ENCODE measurements at places on chromosomes 5 and 9. TPM values are rescaled to one million over a fixed set of nuclear protein-coding genes. Genes with fewer than 3 reads are reported as not detected.

Gene DIMT1
- total RNA-seq: 24.3 TPM

Gene BARHL1
- not detected for total RNA-seq

Gene HAPLN1
- not detected for total RNA-seq

Gene IL33
- total RNA-seq: not detected

Gene ADAM19
- 106 TPM for total RNA-seq

Gene KLHL9
- total RNA-seq: 20.4 TPM

Gene RNF183
- total RNA-seq: not detected

Gene PLAC8L1
- total RNA-seq: not detected

Gene DMXL1
- total RNA-seq: 34.1 TPM

Gene PLEKHG4B
- total RNA-seq: not detected

Gene ZNF462
- total RNA-seq: 0.48 TPM

Gene SMIM3
- total RNA-seq: 12.6 TPM

Gene CFAP77
- not detected for total RNA-seq

Gene NR5A1
- total RNA-seq: not detected

Gene CDH18
- not detected for total RNA-seq

Gene MSMP
- not detected for total RNA-seq

Gene PCDHA5
- total RNA-seq: not detected

Gene ADAMTSL2
- total RNA-seq: not detected

Measured in activated naive CD4-positive, alpha-beta T cell treated with anti-CD3 and anti-CD28 coated beads, Interleukin-2, amount 10 ng/mL, durations not matched to agents 5 hours and 36 hours (primary cell).